ENCODE measurements at places on chromosomes 3 and 15. TPM values are rescaled to one million over a fixed set of nuclear protein-coding genes. Genes with fewer than 3 reads are reported as not detected.

Gene PRR20G
- total RNA-seq: not detected

- H3K36me3 ChIP-seq: no peaks in the 10 kb centered on the region
- no peaks in the 10 kb centered on the region for H3K4me1 ChIP-seq
- H3K4me3 ChIP-seq: no peak overlapping the region
- H3K27me3 ChIP-seq: peaks cover 3% of the 10 kb centered on the region
- no peak overlapping the region for H3K27ac ChIP-seq
These were observed 71.5 kb downstream of the CERS3 start for GRCh38 chr15:100457201-100457600.

Gene OXTR
- 0.13 TPM for total RNA-seq

- H3K4me3 ChIP-seq: no peak overlapping the region
- no peaks in the 10 kb centered on the region for H3K36me3 ChIP-seq
- H3K4me1 ChIP-seq: no peaks in the 10 kb centered on the region
- no peak for DNase-seq
These were observed 7.9 kb upstream of the PIK3CB start for GRCh38 chr3:138842483-138843188.

DNA sequence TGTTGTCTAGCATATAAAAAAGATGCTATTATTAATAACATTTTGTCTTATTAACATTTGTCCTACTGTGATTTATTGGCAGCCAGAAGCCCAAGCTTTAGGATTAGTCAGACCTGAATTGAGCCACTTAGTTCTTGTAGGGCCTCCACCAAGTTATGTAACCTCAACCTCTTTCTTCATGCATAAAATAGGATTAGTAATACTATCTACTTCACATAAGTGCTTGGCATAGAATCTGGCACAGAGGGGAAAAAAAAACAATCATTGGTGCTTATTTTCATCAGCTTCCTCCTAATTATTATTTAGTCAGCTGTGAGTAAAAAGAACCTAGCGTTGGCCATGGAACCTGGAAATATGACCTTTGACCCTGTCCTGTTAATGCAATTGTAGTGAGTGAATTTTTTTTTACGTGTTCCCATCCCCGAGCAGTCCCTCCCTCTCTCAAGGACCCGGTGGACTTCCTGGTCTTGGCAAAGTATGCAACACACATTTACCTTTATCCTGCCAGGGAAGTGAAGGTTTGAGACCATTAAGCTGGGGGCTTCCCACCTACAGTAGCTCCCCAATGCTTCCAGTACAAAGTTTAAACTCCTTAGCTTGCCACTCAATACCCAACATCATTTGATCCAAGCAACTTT, 136.8 kb downstream of the FHIT start:
- DNase-seq: no peak
- no peaks in the 10 kb centered on the region for H3K4me1 ChIP-seq
- H3K36me3 ChIP-seq: no peaks in the 10 kb centered on the region
- no peak overlapping the region for H3K4me3 ChIP-seq
- no peak overlapping the region for H3K27ac ChIP-seq

DNA sequence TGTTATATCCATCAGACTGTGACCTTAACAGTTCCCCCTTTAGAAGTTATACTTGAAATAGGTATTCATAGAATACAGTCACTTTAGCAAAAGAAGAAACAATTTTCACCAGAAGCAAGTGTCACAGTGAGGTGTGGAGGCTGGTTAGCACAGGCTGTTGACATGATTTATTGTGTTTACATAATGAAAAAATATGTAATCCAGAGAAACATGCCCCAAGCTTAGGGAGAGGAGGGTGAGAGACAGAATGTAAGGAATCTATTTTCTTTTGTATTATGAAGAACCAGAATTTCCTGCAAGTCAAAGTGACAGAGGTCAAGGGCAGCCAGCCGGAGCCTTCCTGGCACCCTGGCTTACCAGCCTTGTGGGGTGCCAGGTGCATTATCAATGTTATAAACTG, 4.0 kb downstream of the IL12A start:
- no peak overlapping the region for H3K27ac ChIP-seq
- no peak for DNase-seq
- H3K36me3 ChIP-seq: no peaks in the 10 kb centered on the region
- no peaks in the 10 kb centered on the region for H3K27me3 ChIP-seq
- peaks cover 4% of the 10 kb centered on the region for H3K4me1 ChIP-seq
- no peak overlapping the region for H3K4me3 ChIP-seq

DNA sequence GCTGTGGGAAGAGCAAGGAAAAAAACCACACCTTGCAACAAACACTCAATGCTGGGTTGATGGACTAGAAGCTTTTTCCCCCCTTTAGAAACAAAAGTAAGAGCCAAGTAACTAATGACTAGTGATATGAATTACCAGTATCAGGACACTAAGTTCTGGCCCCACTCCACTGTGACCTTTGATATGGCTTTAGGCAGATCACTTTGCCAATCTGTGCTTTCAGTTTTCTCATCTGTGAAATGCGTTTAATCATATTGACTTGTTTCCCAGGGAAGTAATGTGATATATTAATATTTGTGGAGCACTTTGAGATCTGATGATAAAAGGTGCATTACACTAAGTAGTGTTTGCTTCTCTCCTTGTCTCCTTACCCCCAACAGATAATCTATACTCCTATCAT, 319.3 kb upstream of the SATB1 start:
- no peak for DNase-seq
- H3K27me3 ChIP-seq: no peaks in the 10 kb centered on the region
- H3K4me3 ChIP-seq: no peak overlapping the region
- no peak overlapping the region for H3K27ac ChIP-seq

Gene IL17RD
- total RNA-seq: 1.9 TPM

- no peaks in the 10 kb centered on the region for H3K36me3 ChIP-seq
- H3K27me3 ChIP-seq: no peaks in the 10 kb centered on the region
- no peak overlapping the region for H3K27ac ChIP-seq
- DNase-seq: no peak
- no peak overlapping the region for H3K4me3 ChIP-seq
These were observed 58.3 kb downstream of the RBPMS2 start for GRCh38 chr15:64717130-64717529.

Gene SCAANT1
- total RNA-seq: not detected

DNA sequence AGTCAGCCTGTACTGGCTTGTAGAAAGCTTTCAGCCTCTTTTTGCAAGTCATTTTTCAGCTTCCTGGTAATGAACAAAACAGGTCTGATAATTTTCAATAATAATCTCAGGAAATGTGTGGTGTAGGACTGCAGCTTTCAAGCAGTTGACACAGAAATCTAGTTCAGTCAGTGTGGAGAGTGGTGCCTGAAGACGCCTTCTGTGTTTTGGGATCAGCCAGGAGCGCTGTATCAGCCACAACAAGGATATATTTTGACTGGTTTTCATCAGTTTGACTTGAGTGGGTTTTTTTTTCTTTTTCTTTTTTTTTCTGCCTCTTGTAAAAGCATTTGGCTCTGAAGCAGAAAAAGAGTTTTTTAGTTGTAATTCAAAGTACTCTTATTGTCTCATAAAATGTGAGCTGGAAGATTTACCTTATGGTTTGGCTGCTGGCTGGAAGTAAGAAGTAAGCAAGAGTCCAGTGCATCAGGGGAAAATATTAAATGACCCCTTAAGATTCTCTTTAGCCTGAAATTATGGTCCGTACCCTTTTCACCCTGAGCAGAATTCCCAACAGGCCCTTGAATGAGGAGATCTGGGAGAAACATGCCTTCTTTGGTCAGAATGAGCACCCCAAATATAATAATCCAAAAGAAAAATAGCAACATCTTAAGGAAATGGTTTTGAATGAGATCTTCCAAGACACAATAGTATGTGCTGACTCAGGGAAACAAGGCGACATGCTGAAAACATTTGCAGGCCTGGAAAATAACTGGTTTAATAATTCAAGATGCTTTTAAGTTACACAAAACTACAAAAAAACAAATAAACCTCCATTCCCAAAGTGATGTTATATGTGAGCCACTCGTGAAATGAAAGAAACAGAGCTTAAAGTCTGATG, 332.7 kb upstream of the ADAMTS9 start:
- H3K4me1 ChIP-seq: no peaks in the 10 kb centered on the region
- no peak overlapping the region for H3K27ac ChIP-seq
- no peaks in the 10 kb centered on the region for H3K36me3 ChIP-seq
- no peak overlapping the region for H3K4me3 ChIP-seq
- no peaks in the 10 kb centered on the region for H3K27me3 ChIP-seq
- no peak for DNase-seq

Gene EPHB1
- 0.99 TPM for total RNA-seq

GRCh38 chr3:127365163-127365798, 77.4 kb upstream of the PRR20G start:
- H3K27ac ChIP-seq: no peak overlapping the region
- H3K36me3 ChIP-seq: no peaks in the 10 kb centered on the region
- DNase-seq: no peak
- H3K4me3 ChIP-seq: no peak overlapping the region
- peaks cover 5% of the 10 kb centered on the region for H3K27me3 ChIP-seq

DNA sequence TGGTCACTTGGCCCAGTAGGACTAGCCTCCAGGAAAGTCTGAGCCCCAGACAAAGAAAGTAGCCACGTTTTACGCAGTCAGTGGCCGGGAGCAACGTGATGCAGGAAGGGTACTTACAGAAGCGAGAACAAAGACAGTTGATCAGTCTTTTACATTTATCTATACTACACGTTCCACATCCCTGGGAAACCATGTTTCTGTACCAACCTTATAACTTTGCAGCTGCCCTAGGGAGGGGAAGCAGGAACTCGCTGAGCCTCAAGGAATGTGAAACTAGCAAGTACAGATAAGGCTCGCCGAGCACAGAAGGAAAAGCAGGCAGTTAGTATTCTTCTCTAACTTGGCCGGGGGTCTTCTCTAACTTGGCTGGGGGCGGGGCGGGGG, 3.4 kb upstream of the KNL1 start:
- no peak overlapping the region for H3K4me3 ChIP-seq
- H3K36me3 ChIP-seq: no peaks in the 10 kb centered on the region
- no peaks in the 10 kb centered on the region for H3K27me3 ChIP-seq
- peaks cover 5% of the 10 kb centered on the region for H3K4me1 ChIP-seq
- no peak for DNase-seq
- H3K27ac ChIP-seq: no peak overlapping the region

DNA sequence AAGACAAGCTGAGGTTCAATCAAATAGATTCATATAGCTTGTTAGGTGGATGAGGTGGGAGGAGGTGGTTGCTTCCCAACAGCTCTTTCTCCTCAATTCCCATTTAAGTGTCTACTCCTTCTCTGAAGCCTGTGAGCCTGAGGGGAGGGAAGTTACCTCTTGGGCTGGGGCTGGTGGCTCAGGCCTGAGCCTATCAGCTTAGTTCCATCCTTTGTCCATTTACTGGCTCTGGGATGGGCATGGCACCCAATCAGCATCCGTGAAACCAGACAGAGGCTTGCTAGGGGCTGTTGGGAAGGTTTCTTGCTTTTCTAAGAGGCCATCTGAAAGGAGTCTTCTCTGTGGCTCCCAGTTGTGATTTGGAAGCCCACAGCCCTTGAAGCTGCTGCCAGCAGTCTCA, 57.3 kb downstream of the TAMM41 start:
- H3K27ac ChIP-seq: no peak overlapping the region
- no peak for DNase-seq
- no peak overlapping the region for H3K4me3 ChIP-seq
- no peaks in the 10 kb centered on the region for H3K36me3 ChIP-seq

Gene ZKSCAN7
- total RNA-seq: 3.7 TPM

Gene LTK
- 0.69 TPM for total RNA-seq

Gene GHSR
- not detected for total RNA-seq

DNA sequence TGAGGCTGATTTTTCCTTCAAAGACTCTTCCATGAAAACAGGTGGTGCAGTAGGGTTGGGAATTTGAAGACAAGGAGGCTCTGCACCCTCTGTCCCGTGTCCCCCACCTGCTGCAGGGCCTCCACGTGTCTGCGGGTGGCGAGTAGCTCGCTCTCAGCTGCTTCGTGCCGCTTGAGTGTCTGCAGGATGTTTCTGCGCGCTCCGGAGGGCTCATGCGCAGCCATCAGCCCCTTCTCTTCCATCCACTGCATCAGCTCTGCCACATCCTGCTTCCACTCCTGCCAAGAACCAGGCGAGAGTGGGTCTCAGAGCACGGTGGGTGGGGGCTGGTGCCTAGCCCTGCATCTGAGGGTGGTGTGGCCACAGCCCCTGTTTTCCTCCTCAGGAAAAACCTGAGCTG, 17.8 kb downstream of the SPTBN5 start:
- DNase-seq: no peak
- H3K27me3 ChIP-seq: no peaks in the 10 kb centered on the region
- no peaks in the 10 kb centered on the region for H3K36me3 ChIP-seq
- H3K27ac ChIP-seq: no peak overlapping the region
- peaks cover under 1% of the 10 kb centered on the region for H3K4me1 ChIP-seq

DNA sequence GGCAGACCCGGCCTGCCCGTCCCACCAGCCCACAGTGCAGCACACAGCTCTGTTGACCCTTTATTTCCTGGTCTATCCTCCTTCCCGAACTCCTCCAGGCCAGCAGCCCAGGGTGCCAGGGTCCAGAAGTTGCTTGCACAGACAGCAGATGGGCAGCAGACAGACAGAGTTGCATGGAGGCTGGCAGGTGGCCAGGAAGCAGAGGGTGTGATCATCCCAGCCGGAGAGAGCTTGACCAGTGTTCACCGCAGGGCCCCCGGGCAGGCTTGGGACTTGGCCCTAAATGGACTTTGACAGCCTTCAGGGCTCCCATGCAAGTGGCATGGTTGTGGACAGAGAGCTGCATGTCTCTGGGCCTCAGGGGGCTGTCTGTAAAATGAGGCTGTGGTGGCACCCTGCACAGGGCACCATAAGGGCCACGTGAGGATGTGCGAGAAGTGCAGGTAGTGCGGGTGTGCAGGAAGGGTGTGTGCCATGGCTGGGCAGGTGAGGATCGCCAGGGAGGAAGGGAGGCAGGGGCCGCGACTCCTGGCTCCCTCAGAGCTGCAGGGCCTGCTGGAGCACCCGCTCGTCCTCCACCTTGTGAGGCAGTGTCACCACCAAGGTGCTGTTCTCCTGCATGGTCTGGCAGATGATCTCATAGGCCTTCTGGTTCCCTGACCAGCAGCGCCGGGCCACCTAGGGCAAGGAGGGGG, 6.3 kb upstream of the ZXDC start:
- H3K36me3 ChIP-seq: no peaks in the 10 kb centered on the region
- peak; percentile 63 for DNase-seq
- no peaks in the 10 kb centered on the region for H3K27me3 ChIP-seq

DNA sequence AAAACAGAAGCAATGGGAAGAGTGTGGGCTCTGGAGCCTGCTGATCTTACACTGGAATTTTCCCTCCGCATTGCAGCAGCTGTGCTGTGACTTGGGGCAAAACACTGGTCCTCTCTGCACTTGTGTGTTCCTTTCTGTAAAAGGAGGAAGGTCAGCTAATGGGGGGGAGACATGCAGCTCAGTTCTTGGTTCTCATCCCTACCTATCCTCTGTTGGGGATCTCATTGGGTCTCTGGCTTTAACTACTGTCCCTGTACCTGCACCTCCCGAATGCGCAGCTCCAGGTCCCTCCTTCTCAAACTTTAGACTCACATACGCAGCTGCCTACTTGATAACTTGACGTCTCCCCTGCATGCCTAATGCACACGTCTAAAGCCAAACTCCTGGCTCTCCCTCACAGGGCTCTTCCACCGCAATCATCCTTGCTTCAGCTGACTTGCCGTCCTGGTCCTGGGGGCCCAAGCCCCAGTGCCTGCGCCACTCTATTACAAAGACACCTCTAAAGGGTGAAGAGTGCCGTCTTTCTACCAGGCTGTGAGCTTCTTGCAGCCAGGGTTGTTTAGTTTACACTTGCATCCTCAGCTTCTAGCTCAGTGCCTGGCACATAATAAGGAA, 5.9 kb upstream of the TMEM44 start:
- DNase-seq: no peak
- H3K27me3 ChIP-seq: no peaks in the 10 kb centered on the region
- no peaks in the 10 kb centered on the region for H3K4me1 ChIP-seq
- peaks cover 37% of the 10 kb centered on the region for H3K36me3 ChIP-seq

Data from adrenal gland (tissue), 19 donors.